Stimulated activated CD8-positive, alpha-beta memory T cell treated with anti-CD3 and anti-CD28 coated beads, Interleukin-12 subunit alpha, Interleukin-12 subunit beta, amount 100 ng/mL, for 4 hours (primary cell): ENCODE measurements at places on chromosomes 12 and 14.

GRCh38 chr14:53934778-53935414 lies 21.7 kb downstream of the BMP4 start:
- DNase-seq: no peak

- DNase-seq: no peak
These were observed 61.6 kb upstream of the GZMB start for GRCh38 chr14:24695265-24696241.

DNA sequence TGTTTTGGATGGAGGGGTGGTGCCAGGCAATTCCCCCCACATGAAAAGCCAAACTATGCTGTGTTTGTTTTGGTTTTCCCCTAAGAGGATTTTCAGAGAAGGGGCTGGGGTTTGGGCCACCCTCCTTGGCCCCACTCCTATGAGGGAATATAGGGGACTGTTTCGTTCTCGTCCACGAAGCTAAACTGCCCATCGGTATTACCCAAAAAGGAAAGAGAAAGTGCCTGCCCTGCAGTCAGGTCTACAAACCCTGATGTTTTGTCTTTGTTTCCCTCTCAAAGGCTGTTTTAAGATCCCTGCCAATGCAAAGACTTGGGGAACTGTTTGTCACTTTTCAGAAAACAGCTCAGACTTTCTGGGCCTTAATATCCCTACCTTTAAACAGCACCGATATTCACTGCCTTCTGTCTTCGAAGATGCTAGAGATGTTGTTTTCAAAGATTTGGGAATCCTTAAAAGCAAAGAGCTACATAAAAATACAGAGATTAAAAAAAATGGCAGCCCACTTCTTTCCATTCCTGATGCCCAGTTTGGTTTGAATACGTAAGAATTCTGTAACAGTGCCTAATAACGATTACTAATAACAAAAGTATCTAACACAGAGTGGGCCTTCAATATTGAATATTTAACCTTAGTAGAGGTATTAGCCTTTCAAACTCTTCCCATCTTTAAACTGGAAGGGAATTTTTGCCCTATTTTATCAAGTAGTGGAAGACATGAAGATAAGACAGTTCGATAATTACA lies 518.4 kb downstream of the MED13L start:
- no peak for DNase-seq

DNA sequence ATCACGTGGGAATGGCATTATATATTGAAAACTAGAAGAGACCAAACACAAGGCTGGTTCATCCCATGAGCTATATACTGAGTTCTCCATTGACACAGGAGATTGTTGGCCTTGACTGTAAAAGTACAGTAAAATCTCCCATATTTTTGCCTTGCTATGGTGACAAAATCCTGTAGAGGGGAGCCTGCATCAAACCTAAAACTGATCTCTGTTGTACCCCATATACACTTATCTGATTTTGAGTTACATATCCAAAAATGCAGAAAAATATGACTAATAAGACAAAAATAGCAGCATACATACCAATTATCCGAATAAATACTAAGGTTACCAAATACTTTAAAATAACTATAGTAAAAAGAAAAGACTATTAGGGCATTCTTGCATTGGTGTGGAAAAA lies 60.4 kb downstream of the TMTC3 start:
- DNase-seq: no peak

GRCh38 chr12:95262808-95263207 lies 45.2 kb downstream of the VEZT start:
- no peak for DNase-seq

DNA sequence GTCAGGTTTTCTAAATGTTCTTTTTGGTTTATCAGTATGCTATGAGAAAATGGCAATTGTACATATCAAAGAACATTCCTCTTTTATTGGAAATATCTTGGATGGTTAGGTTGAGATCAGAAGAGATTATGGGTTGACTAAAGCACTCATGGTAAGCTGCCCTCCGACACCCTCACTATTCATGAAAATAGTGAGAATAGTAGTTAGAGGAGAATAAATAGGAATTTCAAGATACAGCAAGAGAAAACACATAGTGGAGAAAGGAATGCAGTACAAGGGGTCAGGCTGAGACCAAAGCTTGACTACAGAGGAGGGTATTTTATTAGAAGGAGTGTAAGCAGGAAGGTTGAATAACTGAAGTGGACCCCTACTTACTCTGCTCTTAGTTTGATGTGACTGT lies 112.5 kb downstream of the PTPRQ start:
- DNase-seq: no peak

GRCh38 chr14:38248321-38249028 lies 7.4 kb downstream of the CLEC14A start:
- DNase-seq: no peak

DNA sequence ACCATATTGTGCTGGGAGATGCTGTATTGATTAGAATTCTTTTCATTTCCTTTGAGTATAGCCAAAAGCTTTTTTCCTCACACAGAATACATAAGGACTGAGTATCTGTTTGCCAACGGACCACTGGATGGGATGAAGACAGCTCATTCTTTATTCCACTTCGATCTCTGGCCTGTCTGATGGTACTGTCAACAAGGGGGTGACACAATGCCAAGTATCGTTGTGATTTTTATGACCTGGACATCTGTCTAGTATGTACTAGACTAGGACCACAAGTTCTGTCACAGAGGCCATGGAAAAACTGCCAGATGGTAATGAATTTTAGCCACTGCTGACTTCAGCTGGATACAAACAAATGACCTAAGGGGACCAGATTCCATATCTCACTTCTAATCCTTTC lies 502.7 kb downstream of the SOX5 start:
- no peak for DNase-seq

- DNase-seq: no peak
These were observed 36.2 kb upstream of the MEG3 start for GRCh38 chr14:100789460-100790417.

- DNase-seq: no peak
These were observed 178.4 kb downstream of the BMP4 start for GRCh38 chr14:53778263-53778662.

DNA sequence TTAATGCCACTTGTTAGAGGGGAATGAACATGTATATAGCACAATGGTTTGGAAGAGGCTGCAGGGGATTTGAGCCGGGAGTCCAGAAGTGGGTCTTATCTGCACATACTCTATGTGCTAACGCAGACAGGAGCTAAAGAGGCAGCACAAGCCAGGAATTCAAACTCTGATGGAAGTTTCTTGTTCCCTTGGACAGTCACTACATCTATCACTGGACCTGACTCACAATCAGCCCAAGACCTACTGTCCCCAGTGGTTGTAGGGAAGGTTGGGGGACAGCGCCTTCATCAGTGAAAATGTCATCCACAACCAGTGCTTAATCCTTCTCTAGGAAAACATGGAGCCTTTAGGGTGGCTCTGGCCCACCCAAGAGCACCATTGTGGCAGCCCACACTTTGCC lies 107.8 kb downstream of the GCH1 start:
- DNase-seq: no peak

DNA sequence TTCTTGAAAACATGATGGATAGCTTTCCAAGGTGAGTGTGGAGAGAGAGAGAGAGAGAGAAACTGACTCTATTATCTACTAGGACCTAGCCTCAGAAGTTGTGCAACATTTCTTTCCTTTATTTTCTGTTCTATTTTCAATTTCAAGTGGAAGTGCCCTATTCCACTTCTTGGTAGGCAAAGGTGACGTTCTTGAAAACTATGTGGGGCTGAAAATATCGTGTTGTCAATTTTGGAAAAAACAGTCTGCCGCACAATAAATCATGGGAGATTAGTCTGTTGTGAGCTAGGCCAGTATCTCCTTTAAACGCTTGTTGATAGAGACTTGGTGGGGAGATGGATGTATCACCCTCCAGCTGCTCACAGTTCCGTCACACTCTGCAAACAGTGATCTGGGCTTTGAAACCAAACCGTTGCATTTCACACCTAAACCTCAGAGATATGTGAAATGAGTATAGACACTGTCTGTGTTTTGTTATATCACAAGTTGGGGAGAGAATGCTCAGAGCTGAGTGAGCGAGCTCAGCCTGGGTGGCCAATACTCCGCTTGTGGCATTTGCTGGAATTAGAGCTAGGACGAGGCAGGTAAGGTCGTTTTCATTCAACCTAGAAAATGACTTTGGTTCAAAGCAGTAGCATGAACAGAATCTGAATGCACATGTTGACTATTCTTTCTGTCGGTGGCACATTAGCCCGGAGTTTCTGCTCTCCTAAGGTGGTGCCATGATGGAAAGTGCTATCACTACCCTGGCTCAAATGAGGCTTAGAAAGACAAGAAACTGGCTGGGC lies 75.1 kb upstream of the ST8SIA1 start:
- peak; percentile 16 for DNase-seq

DNA sequence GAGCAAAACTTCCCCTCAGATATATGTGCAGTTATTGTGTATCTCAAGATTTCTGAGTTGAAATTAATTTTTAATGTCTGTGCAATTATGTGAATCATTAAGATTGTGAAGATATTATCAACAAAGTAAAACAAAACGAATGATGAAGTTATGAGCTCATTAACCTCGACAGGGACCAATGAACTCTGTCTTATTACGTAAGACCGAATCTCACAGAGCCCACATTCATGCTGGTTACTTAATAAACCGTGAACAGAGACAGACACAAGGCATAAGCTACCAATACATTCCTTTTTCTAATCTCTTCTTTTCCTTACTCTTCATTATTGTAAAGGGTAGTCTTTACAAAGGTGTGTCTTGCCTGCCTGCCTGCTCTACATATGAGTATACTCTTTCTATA lies 568.7 kb downstream of the RPS29 start:
- no peak for DNase-seq

GRCh38 chr12:47825173-47825639 lies 5.5 kb upstream of the HDAC7 start:
- DNase-seq: no peak

DNA sequence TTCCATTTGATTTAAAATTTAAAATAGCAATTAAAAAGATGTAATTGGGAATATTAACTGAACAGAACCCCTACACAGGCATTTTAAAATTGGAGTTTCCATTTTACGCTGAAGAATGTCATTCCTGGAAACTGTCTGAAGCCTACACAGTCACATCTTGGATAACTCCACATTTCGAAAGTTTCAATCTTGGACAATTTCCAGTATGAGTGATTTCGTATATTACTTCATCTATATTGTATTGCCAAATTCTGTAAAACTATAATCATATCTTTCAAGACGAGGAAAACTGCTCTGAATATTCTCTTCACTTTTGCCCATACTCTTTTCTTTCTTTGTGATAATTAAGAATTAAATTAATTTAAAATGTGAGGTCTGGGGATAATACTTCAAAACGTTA lies 194.2 kb upstream of the ABCD2 start:
- no peak for DNase-seq

- peak; percentile 38 for DNase-seq
These were observed 103.3 kb upstream of the FKBP4 start for GRCh38 chr12:2691345-2692071.

- DNase-seq: no peak
These were observed 30.6 kb downstream of the NAA30 start for GRCh38 chr14:57420986-57421385.

DNA sequence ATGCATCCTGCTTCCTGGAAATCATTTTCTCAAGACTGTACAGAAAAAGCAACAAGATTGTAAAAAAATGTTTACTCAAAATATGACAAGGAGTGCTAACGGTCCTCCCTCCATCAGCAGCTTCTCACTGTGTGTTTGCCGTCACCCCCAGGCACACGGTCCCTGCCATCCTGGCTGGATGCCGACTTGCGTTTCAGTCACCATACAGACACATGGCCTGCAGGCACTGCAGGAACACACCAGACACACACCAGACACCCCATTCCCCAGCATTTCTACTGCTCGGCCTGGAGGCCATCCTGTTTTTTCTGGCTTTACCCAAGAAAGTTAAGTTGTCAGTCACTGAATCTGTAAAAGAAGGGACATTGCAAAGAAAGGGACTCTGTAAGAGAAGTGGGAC lies 10.8 kb downstream of the KCNK10 start:
- no peak for DNase-seq

GRCh38 chr12:124802361-124802760 lies 61.3 kb downstream of the SCARB1 start:
- no peak for DNase-seq

GRCh38 chr14:96038920-96039632 lies at the start of gene C14orf132:
Gene C14orf132, plus strand, starts transcription at chr14:96039362. Its CDS starts 139 bp downstream, at chr14:96039501.
- peak; percentile 13 for DNase-seq
